ENCODE measurements at places on chromosomes 11 and 22.
A peak's percentile ranks its signal among the peaks of the same experiment; 100 is the strongest.

GRCh38 chr11:126280595-126280994, 2.3 kb upstream of the TIRAP start:
- no peak for DNase-seq

GRCh38 chr22:48445113-48445827, 1382.4 kb downstream of the BRD1 start:
- no peak for DNase-seq

- DNase-seq = no peak
Observed at GRCh38 chr11:60121264-60121663, 32.8 kb downstream of the MS4A2 start.

GRCh38 chr11:128503245-128503991, 83.9 kb downstream of the ETS1 start:
- DNase-seq = no peak

GRCh38 chr11:108009497-108010370, 1.0 kb downstream of the CUL5 start:
- DNase-seq = no peak

GRCh38 chr11:57349491-57350274, 11.5 kb downstream of the P2RX3 start:
- peak; percentile 59 for DNase-seq

- peak; percentile 62 for DNase-seq
Observed at GRCh38 chr22:50627642-50628542, at the start of gene ARSA. ARSA (minus strand) TSS chr22:50628152; CDS start chr22:50627779, 373 bp downstream.

GRCh38 chr22:25929321-25929878, 187.4 kb downstream of the MYO18B start:
- no peak for DNase-seq

DNA sequence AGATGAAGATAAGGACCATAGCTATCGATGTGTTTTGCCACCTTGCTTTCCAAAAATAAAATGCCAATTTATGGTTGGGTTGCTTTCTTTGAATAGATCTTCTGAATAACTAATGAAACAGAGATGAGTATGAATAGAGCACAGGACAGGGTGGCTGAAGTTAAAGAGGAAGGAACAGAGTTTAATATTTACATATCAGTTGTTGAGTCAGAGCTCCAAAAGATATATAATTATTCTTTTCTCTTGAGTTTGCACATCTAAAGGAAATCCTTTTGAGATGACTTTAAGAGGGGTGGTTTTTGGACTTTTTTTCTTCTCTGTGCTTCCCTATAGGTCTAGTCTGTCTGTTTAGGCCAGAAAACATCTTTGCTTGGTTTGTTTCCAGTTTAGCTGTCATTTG, 115.2 kb downstream of the DDX10 start:
- no peak for DNase-seq

DNA sequence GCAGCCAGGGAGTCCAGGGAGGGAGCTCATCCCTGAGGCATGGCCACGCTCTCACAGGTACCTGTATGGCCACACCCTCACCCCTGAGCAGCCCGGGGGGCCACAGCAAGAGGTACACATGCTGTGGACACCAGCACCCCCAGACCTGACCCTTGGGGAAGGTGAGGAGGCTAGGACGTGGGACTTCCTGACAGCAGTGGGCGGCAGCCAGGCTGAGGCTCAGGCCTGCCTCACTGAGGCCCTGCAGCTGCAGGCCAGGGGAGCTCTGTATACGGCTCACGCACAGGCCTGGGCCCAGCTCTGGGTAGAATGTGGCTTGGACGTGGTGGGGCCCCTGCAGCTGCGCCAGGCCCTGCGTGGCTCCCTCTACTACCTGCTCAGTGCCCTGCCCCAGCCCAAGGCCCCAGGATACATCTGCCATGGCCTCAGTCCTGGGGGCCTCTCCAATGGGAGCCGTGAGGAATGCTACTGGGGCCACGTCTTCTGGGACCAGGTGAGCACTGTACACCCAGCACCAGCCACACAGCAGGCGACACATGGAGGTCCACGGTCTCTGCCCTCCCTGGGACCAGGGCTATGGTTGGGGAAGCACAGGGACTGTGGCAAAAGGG, 1.8 kb downstream of the PGGHG start:
- DNase-seq = no peak

GRCh38 chr22:26553056-26553752, 36.7 kb downstream of the TPST2 start:
- no peak for DNase-seq

DNA sequence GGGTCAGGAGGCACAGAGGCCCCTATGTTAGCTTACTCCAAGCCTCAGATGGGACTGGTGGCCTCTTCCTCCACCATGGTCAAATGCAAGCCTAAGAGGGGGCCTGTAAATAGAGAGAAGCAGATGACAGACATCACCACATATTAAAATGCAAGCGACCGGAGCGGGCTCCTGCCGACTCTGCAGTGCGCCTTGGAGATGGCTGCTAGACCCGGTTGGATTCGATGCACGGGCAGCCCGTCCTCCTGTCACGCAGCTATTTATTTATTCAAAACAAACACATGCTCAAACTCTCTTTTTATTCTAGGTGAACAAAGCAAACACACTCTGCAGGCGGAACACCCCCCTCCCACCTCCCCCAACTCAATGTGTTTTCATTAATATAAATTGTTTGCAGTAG, 208.0 kb downstream of the DSCAML1 start:
- DNase-seq = no peak

DNA sequence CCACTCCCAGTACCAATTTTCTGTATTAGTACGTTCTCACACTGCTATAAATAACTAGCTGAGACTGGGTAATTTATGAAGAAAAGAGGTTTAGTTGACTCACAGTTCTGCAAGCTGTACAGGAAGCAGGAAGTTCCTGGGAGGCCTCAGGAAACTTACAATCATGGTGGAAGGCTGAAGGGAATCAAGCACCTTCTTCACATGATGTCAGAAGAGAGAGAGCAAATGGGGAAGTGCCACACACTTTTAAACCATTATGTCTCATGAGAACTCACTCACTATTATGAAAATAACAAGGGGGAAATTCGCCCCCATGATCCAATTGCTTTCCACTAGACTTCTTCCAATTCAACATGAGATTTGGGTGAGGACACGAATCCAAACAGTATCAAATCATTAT, 271.4 kb downstream of the ETS1 start:
- DNase-seq = no peak

GRCh38 chr11:16896729-16897469, 117.3 kb downstream of the PLEKHA7 start:
- DNase-seq = no peak

- DNase-seq = no peak
Observed at GRCh38 chr11:14881576-14882193, 10.3 kb downstream of the CYP2R1 start.

DNA sequence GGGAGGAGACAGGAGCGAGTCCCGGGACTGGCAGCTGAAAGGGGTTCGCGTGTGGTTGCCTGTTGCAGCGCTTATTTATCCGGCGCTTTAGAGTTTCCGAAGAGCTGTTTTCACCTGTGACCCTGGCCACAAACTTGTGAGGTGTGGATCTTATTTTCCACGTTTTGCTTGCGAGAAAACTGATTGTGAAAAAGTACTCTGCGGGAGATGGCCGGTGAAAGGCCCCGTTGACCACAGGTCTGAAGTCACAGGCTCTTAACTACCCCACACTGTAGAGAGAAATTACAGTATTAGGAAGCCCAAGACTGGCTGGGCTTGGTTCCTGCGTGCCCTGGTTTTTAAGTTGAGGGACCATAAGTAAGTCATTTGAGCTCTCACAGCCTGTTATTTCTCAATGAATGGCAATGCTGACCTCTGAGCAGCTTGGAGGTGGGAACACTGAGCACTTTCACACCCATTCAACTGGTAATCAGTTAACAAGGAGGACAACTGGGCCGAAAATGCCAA, 379 bp upstream of the RAB38 start:
- no peak for DNase-seq

GRCh38 chr11:25755918-25756584, 575.9 kb upstream of the ANO3 start:
- no peak for DNase-seq

DNA sequence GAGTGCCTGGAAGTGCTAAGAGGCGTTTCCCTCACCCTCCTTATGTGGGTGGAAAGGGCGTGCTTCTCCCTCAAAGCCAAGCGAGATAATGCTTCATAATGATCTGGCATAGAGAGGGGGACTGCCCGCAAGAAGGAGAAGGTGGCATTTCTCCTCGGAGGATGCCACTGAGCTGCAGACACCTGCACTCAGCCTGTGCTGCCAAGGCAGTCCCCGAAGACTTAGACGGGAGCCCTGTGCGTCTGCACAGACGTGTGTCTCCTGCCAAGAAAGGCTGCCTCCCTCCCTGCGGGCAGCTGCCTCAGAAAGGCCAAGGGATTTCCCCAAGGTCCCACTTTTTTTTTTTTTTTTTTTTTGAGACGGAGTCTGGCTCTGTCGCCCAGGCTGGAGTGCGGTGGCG, 48.1 kb upstream of the SPATA19 start:
- DNase-seq = no peak

DNA sequence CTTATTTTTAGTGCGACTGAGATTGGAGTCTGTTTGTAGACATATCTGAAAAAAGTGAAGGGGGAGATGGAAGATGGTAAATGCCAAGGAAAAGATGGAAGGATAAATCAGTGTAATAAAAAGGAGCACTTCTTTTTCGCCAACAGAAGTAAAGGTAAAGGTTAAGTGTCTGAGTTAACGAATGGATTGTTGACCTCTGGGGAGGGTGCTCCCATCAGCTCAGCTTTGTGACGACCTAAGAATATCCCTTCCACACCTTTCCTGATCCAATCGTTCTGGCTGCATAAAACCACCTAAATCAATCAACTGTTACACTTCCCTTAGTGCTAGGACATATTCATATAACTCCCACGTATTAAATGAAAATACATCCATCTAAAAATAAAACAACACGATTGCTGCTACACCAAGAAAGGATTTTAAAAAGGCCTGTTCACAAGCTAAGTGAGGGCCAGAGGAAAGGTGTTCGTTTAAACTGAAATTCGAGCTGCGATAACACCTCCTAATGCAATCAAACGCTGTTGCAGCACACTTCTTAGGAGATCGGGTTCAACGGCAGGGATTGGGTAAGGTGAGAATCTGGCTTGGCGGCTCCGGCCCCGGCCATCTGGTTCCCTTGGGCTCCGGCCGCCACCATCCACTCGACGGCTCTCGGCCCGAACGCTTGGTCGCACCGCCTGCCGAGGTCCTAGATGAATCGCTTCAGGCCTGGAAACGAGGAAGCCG, 658 bp downstream of the C11orf71 start:
- no peak for DNase-seq

DNA sequence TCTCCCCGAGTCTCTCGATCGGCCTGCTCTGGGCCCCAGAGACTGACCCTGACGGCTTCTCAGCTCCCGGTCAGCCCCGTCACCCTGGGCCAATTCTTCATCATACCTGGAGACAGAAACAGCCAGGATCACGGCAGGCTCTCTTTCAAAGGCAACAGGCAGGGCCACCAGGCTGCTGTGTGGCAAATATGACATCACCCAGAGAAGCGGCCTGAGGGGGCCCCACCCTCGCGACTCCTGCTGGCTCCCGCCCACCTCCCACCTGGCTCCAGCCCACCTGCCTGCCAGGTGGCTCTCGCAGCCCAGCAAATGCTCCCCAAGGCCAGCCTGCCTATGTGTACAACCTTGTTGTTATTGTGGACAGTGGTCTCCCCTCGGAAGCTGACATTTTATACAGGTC, 24.9 kb upstream of the PACSIN2 start:
- DNase-seq = no peak

DNA sequence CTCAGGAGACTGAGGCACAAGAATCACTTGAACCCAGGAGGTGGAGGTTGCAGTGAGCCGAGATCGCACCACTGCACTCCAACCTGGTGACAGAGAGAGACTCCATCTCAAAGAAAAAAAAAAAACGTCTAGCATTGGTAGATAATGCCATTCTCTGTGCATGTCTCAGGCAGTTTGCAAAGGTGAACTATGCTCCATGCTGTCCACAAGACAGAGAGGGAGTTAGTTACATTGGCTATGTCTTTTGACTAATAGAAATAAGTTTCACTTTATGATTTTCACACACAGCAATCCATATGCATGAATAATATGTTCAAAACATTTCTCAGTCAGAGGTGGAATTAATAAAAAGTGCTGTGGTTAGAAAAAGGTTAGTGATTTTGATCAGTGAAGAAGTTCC, 591.4 kb downstream of the ETS1 start:
- no peak for DNase-seq

- no peak for DNase-seq
Observed at GRCh38 chr22:20748731-20749428, 25.0 kb upstream of the SERPIND1 start.

DNA sequence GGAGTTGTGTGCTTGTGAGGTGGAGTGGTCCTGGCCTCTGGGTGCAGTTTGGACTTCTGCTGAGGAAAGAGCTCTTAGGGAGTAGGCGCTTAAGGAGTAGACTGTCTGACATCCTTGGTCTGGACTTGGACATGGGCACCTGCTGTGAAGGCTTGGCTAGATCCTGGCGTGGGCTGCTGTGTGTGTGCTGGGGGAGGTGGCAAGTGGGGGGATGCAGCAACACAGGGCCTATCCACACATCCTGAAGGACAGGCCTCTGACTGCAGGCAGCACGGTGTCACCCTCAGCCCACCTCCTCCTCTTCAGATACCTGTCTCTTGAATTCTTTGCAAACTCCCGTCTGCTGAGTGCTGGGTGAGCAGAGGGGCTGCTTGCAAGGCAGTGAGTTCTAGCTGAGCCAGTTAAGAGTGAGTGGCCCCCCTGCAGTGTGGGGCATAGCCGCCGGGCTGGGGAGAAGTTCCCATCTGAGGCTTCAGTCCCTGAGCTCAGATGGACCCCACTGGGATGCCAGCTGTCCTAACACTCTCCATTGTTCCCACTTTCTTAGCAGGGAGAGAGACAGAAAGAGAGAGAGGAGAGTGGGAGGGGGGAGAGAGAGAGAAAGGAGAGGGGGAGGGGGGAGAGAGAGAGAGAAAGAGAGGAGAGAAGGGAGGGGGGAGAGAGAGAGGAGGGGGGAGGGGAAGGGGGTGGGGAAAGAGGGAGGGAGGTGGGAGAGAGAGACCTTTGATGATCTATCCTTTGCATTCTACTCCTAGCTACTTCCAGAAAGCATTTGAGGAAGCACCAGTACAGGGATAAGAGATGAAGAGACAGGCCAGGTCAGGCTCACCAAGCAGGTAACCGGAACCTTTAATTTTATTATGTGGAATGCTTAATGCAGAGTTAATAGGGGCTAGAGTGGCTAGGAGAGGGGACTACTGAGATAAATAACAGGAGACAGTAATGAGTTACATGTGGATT, 12.6 kb downstream of the SOX10 start:
- DNase-seq = no peak

- no peak for DNase-seq
Observed at GRCh38 chr11:118996926-118997626, 862 bp upstream of the CENATAC start.

Data from activated T-cell treated with anti-CD3 and anti-CD28 coated beads for 1 hour (primary cell).